Fibroblast of the conjunctiva (primary cell): ENCODE measurements at places on chromosomes 2 and 18.

DNA sequence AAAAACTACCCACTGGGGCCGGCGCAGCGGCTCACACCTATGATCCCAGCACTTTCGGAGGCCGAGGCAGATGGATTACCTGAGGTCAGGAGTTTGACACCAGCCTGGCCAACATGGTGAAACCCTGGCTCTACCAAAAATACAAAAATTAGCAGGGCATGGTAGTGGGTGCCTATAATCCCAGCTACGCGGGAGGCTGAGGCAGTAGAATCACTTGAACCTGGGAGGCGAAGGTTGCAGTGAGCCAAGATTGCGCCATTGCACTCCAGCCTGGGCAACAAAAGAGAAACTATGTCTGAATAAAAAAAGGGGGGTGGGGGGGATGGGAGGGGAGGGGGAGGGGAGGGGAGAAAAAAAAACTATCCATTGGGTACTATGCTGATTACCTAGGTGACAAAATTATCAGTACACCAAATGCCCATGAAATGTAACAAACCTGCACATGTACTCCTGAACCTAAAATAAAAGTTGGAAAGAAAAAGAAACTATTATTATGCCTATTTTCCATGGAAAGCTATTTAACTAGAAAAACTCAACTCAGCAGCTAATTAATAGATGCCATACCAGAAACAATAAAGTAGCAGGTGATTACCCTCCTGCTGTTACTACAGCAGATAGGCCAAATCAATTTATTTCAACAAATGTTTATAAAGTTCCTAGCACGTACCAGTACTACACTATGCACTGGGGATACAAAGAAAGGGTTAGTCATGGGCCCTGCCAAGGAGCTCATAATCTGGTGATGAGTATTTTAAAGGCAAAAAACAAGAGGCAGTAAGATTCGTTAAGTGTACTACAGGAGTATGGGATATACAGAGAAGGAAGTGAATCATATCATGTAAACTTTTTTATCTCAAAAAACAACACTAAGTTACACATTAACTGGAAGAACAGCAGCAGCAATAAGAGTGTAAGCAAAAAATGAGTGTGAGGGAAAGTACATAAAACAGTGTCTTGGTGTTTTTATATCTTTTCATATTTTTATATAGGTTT, 112.8 kb upstream of the SLC39A10 start:
- DNase-seq = no peak

DNA sequence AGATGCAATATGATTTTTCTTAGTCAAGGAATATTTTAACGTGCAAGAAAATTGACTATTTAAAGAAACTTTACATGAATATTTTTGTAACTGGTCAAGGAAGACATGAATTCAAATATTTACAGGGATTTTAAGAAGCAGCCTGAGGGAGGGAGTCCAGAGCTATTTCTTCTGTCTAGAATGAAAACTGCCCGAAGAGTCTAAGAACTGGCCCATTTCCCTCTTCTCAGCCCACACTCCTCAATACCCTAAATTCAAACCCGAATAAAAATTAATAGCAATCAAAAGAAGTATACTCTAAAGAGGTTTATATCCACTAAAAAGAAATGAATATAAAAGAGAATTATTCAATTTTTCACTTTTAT, 6.5 kb upstream of the NDUFV2 start:
- no peak for DNase-seq

DNA sequence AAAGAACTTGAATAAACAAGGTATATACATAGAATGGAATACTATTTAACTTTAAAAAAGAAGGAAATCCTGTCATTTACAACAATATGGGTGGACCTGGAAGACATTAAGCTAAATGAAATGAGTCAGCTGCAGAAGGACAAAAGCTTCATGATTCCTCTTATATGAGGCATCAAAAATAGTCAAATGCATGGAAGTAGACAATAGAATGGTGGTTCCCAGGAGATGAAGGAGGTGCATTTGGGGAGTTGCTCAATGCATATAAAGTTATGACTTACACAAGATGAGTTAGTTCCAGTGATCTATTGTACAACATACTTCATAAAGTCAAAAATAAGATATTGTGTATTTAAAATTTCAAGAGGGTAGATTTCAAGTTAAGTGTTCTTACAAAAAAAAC, 426.1 kb upstream of the UBE2E3 start:
- no peak for DNase-seq

DNA sequence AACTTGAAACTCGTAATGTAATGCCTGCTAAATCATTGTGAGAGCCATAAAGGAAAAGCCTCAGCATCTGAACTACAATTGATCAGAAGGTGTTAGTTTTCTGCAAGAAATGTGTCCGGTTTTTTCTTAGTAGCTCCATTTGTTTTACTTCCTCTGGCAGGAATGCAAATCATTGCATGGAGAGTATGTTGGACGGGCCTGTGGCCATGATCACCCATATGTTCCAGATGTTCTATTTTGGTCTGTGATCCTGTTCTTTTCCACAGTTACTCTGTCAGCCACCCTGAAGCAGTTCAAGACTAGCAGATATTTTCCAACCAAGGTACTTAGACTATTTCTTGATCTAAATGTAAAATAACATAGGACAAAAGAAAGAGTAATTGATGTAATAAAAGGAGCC, 126.6 kb downstream of the DPP4 start:
- DNase-seq = no peak

DNA sequence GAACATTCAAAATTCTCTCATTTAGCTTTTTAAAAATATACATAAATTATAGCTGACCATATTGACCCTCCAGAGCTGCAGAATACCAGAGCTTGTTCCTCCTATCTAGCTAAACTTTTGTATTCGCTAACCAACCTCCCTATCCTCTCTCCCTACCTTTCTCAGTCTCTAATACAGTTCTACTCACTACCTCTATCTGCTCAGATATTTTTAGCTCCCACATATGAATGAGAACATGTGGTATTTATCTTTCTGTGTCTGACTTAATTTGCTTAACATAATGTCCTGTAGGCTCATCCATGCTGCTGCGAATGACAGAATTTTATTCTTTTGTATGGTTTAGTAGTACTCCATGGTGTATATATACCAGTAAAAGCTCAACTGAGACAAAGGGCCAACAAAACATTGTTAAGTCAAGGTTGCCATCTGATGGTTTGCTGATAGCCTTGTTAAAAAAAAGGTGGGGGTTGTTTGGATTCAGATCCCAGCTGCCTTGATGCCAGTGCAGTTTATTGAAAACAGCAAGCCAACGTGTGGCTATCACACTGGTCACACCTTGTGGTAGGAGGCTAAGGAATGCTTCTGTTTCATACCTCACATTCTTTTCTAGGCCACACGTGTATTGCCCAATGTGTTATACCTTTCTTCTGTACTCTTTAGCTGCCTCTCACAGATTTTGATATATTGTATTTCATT, 101.5 kb downstream of the VWA3B start:
- DNase-seq = no peak

DNA sequence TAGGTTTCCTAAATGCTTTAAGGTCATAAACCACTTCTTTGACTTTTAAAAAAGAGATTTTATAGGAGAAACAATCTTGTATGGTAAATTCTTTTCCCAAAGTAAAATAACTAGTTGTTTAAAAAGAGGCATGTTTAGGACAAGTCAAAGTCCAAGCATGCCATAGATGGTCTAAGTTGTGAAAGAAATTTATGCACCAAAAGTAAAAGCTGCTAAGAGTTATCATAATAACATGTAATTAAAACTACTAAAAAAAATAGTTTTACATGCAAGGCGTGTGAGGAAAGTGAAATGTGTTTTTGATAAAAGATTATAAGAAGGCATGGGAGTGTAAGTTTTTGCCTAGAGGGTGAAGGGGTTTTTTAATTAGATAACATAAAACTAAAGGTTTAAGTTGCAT, 22.5 kb downstream of the FAM210A start:
- no peak for DNase-seq

GRCh38 chr2:189587780-189588179, 7.2 kb upstream of the SLC40A1 start:
- DNase-seq = no peak

DNA sequence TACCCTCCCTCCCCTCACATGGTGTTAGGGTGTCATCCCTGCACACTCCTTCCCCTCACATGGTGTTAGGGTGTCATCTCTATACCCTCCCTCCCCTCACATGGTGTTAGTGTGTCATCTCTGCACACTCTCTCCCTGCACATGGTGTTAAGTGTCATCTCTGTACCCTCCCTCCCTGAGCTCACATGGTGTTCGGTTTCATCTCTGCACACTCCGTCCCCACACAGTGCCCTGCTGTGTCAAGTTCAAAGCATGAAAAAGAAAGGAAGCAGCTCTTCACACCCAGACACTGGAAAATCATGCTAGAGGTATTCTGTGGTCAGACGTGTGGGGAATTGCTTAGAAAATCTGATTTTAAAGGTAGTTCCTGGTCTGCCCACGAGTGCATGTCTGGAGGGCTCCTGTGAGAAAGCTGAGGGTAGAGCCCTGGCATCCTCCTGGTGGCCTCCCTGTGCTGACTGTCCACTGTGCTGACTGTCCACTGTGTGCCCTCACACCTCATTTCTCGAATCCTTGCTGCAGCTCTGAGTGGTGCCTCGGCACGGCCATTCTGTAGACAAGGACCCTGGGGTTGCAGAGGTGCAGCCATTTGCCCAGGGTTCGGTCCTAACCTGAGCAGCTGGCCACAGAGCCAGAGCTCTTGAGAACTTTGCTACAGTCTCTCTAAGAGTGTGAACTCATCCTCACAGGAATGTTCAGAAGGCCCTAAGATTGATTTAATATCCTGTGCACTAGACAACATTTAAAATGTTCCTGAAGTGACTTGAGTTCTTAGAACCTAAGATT, 69.1 kb upstream of the NFATC1 start:
- DNase-seq = no peak

- DNase-seq = no peak
Measured at GRCh38 chr2:120490091-120490798, 144.3 kb downstream of the INHBB start.

- DNase-seq = peak; percentile 20
Measured at GRCh38 chr2:127231130-127231865, 11.2 kb upstream of the CYP27C1 start.

GRCh38 chr2:6368281-6368680, 497.4 kb downstream of the CMPK2 start:
- DNase-seq = no peak

- no peak for DNase-seq
Measured at GRCh38 chr2:32284321-32284720, 6.6 kb downstream of the YIPF4 start.

GRCh38 chr2:217396165-217396564, 536.3 kb upstream of the TNP1 start:
- DNase-seq = no peak

DNA sequence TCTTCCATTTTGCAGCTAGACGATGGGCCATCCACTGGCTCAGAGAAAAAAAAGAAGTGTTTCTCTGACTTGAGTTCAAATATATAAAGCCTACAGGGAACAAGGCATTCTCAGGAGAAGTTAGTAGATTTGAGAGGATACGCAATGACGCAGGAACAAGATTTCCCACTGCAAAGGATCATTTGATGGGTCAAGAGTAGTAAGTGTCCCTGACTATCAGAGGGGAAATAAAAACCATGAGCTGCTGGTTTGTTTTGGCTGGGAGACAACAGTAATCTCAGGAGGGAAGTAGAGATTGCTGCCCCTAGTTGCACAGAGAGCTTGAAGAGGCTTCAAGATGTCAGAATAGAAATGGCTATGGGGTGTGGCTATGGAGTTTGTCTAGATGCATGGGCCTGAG, 22.3 kb upstream of the MYO1B start:
- no peak for DNase-seq

GRCh38 chr2:3423492-3424170, 44.1 kb downstream of the TRAPPC12 start:
- DNase-seq = no peak

GRCh38 chr2:216114382-216114713, 5.2 kb downstream of the XRCC5 start:
- no peak for DNase-seq

- no peak for DNase-seq
Measured at GRCh38 chr2:67954093-67954748, 108.6 kb downstream of the C1D start.

DNA sequence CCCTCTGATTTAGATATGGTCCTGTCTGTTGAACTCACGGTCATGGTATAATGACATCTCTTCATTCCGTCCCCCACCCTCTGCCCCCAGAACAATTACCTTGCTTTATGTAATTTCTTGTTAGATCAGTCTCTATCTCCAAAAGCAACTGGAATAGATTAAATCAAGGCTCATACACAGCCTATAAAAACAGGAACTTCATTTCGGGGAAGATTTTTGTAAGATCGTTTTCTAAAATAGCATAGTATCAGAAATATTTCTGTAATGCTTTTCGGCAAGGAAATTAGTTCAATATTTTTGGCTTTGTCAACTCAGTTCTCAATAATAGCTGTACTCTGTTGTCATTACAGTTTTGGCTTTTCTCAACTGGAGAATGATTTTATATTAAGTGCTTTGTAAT, 157.2 kb downstream of the FMNL2 start:
- no peak for DNase-seq

DNA sequence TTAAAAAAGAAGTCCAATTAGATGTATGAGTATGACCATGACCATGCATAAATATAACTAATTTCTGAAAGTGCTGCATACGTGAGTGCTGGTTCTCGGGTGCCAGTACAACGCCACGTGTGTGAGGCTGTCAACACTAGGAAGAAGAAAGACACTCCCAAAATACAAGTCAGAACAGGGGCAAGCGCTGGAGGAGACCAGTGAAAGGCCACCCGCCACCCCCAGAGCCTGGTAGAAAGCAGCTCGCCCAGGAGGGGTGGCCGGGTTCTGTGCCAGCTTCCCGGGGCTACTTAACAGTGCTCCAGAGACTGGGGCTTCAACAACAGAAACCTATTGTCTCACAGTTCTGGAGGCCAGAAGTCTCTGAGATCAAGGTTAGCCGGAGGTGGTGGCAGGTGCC, 147.6 kb downstream of the RTP5 start:
- no peak for DNase-seq

- no peak for DNase-seq
Measured at GRCh38 chr2:164890544-164890943, 48.9 kb upstream of the COBLL1 start.

DNA sequence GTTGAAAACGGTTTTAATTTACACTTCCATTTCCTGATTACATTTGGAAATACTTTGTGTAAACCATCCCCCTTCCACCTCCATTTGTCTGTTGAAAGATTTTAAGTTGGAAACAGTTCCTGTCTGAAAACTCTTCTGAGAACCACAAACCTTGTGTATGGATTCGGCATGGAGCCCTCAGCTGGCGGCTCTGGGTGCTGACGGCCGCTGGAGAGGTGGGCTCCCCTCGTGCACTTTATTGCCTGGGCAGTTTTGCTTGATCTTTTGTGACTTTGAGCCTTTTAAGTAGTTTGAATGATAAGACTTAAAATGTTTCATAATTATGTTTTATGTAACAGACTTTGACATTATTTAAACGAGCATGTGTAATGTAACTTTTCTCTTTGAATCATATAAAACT, 11.1 kb downstream of the KLF11 start:
- no peak for DNase-seq
